ENCODE measurements at places on chromosomes 16 and 17. TPM values are rescaled to one million over a fixed set of nuclear protein-coding genes. Genes with fewer than 3 reads are reported as not detected.

GRCh38 chr16:28140788-28141618 is 70.8 kb downstream of the XPO6 start:
- DNase-seq, result no peak

- no peak for DNase-seq
Observed at GRCh38 chr16:81456523-81457325, 12.1 kb downstream of the CMIP start.

DNA sequence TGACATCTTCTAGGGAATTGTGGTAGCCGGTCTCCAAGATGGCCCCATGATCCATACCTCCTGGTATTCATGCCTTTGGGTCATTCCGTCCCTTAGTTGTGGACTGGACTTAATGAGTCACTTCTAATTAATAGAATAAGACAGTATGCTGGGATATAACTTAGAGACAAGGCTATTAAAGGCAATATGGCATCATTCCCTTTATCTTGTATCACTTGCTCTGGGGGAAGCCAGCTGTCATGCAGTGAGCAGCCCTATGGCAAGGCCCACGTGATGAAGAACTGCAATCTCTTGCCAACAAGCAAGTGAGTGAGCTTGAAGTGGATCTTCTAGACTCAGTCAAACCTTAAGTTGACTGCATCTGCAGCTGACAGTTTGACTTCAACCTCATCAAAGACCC is 97.8 kb upstream of the MED13 start:
- DNase-seq, result no peak

GRCh38 chr17:77769762-77770161 is 188.7 kb upstream of the TNRC6C start:
- no peak for DNase-seq

DNA sequence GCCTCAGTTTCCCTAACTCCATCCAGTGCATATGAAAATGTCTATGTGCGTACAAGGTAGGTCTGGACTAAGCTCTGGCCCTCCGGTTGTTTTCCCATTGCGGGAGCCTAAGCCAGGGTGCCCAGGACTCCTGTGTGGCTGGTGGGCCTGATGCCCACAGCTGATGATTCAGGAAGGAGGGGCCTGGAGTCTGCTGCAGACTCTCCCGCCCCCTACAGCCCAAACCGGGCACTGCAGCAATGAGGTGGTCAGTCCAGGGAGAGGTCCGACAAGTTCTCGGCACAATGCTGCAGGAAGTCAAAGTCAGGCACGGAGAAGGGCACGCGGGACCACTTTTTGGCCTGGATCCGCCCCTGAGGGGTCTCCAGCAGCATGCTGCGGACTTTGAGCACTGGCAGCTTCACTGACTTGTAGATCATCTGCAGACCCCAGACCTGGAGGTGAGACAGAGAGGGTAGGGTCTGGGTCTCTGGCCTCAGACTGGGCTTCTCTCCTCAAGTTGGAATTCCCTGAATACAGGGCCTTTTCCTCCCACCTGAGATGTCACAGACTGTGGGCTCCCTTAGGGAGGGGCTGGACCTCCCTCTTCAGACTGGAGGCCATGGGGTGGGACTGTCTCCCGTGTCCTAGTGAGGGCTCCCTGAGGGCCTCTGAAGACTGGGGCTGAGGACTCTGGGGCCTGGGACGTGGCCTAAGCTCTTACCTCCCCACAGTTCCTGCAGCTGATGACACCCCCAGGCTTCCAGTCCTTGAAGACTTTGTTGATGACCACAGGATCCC is 3.4 kb upstream of the ZNF385C start:
- peak; percentile 86 for DNase-seq

GRCh38 chr16:3654249-3654991 is at the start of gene DNASE1:
Gene DNASE1 (plus strand): TSS chr16:3654691. CDS start chr16:3655374, 683 bp downstream.
- no peak for DNase-seq

DNA sequence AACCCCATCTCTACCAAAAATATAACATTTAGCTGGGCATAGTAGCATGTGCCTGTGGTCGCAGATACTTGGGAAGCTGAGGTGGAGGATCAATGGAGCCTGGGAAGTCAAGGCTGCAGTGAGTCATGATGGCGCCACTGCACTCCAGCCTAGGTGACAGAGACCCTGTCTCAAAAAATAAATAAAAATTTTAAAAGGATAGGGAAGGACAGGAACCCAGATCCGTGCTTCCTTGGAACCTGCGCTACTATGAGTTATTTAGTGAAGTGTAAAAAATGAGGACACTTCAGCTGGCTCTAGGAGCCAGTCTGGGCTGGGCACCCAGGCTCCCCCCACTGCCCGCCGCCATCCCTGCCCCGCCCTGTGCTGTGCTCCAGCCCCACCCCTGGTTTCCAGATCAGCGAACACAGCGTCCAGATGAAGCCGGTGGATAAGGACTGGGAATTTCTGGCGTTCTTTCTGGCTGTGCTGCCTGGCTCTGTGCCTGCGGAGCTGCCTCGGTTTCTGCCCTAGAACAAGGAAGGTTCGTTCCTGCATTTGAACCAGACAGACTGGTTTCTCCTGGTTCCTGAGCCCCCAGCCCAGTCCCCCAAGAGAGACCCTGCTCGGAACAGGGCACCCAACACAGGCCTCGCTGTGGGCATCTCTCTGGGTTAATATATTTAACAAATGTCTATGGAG is 18.5 kb downstream of the PLLP start:
- no peak for DNase-seq

GRCh38 chr17:48174833-48175523 is 67.4 kb downstream of the SNX11 start:
- no peak for DNase-seq

GRCh38 chr17:66337866-66338485 is 35.6 kb downstream of the PRKCA start:
- no peak for DNase-seq

DNA sequence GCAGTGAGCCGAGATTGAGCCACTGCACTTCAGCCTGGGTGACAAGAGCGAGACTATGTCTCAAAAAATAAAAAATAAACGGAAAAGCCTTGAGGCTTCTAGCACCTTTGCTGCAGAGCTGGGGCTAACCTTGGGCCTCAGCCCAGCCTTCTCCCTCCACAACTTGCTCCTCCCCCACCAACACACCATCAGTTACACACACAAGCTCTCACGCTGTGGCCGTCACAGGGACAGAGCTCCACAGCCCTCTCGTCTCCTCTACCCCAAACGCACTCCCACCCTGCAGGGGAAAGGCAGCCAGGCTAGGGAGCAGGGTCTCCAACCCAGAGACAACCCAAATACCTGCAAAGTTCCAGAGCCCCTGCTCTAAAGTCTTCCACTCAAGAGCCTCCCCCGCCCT is 22.0 kb upstream of the MRPS23 start:
- DNase-seq, result no peak

DNA sequence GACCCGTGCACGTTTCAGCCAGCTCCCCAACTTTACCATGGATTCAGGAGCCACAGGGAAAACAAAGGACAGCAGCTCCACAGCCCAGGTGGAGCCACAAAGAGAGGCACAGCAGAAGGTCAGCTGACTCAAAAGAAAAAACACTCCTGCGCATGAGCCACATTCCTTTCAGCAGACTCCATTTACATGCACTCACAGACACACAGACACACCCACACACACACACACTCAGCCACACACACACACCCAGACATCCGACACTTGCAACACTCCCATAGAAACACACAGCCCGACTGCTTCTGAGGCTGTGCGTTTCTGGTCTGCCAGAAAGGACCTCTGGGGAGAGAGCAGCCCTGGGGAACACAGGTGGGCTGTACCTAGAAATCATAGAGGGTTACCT is 2335.5 kb downstream of the TP53TG3F start:
- DNase-seq, result no peak

DNA sequence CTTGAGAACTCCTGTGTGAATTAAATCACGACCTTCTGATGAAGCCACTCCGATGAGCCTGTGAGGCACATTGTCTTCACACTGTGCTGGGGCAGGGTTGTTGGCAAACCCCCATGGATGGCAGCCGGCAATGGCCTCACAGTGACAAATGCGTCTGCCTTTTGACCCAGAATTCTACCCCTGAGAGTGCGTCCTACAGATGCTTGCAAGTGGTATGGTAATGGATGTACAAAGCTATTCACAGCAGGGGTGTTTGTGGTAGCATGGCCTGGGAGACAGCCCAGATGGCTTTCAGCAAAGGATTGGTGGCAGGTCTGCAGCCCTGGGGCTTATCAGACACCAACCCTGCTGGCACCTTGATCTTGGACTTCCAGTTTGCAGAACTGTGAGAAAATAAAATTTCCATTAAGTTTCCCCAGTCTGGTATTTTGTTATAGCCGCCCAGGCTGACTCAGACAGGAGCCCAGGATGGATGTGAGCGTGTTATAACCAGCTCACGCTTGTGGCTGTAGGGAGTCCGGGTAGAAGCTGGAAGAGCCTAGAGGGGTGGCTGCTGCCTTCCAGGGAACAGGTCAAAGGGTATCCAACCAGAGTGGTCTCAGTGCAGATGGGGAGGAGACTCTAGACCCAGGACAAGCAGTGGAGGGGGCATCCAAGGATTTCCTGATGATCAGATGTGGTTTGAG is 10.1 kb downstream of the AFMID start:
- no peak for DNase-seq

- DNase-seq, result no peak
Observed at GRCh38 chr17:72984926-72985325, 107.6 kb downstream of the SLC39A11 start.

DNA sequence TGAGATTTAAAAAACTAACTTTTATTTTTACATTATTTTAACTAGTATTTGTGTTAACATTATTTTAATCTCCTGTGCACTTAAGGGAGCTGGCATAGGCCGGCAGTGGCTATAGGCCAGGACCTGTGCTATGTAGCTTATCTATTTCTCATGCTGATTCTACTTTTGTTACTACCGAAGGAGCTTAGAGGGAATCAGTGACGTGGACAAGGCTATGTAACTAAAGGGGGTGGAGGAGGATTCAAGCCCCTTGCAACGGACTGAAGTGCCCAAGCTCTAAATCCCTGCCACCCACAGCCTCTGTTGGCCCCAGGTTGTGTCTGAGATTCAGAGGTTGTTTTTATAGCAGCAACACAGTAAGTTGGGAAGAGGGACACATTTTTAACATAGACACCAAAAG is 356.4 kb downstream of the WWOX start:
- DNase-seq, result no peak

DNA sequence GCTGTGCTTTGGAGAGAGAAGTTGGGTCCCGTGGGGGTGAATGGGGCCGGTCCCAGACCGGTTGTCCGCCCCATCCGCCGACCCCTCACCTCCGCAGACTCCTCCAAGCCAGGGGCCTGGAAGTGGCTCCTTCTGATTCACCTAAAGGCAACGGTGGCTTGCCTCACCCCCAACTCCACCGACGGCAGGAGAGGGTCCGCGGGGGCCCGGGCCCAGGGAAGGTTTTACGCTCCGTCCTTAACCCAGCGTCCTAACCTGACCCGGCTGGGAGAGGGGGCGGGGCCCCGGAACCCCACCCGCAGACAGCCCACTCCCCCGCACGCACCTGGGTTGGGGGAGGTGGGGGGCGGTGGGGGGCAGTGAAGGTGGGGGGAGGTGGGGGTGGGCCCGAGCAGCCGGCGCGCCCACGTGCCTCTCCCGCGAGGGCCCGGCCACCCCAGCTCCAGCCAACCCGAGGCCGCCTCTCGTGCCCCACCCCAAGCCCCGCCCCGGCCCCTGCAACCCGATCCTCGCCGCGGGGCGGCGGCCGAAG is 12.7 kb upstream of the CD300A start:
- no peak for DNase-seq

DNA sequence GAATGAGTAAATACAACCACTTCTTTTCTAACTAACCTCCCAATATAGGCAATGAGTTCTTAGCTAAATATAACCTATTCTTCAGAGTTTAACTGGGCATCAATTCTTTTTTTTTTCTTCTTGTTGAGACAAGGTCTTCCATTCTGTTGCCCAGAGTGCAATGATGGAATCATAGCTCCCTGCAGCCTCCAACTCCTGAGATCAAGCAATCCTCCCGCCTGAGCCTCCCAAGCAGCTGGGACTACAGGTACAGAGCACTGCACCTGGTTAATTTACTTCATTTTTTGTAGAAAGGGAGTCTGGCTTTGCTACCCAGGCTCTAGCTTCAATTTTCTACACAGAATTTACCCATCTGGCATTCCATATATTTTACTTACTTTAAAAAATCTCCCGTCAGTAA is 1.1 kb downstream of the METTL16 start:
- DNase-seq, result no peak

The SLC16A6 gene
- 0.38 TPM for total RNA-seq

The AURKB gene
- 0.79 TPM for total RNA-seq

The ZFP3 gene
- total RNA-seq, result 6.6 TPM

The IGF2BP1 gene
- total RNA-seq, result not detected

The APOBR gene
- 11.5 TPM for total RNA-seq

The RTN4RL1 gene
- total RNA-seq, result 4.5 TPM

The PRAC1 gene
- total RNA-seq, result not detected

The SPN gene
- 0.46 TPM for total RNA-seq

The GUCY2D gene
- total RNA-seq, result not detected

All from omental fat pad (tissue), 4 donors.